ENCODE measurements at places on chromosomes 7 and 10.

GRCh38 chr7:51459809-51460208 is 143.2 kb upstream of the COBL start:
- DNase-seq: peak; percentile 46

- DNase-seq: no peak
Measured at GRCh38 chr10:95606922-95607321, 45.8 kb upstream of the SORBS1 start.

DNA sequence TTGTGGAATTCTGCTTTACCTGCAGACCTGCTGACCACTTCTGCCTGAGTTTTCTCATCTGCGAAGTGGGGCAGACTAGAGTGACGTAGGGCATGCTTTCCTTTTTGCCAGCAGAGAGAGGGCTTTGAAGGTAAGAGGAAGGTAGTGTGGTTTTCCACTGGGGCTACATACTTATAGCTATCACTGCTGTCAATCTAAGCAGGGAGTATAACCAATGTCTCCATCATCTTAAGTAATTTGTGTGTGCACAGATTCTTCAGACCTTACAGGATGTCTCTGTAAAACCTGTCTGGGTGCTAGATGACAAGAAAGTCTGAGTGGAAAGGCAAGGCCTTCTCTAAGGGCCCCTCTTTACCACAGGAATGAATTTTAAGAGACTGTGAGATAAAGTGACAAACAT is 106.8 kb downstream of the RBM20 start:
- DNase-seq: no peak

DNA sequence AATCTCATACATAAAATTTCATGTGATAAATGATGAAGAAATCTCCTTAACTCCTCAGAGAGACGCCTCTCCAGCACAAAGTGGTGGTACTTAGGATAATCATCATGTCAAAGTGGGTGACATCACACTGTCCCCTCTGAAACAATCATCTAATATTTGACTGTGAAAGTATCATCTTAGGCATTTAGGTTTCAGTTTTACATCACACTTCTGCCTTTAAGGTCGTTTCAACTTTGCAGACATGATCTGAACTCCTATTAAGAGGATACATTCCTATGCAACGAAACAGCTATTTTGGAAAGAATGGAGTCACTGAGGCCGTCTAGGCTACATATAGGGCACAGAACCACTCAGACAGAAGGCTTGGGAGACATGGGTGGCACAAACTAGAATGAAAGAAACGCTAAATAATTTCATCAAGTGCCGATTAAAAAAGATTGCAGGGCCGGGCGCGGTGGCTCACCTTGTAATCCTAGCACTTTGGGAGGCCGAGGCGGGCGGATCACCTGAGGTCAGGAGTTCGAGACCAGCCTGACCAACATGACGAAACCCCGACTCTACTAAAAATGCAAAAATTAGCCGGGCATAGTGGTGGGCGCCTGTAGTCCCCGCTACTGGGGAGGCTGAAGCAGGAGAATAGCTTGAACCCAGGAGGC is 2.0 kb downstream of the VOPP1 start:
- no peak for DNase-seq

- DNase-seq: no peak
Measured at GRCh38 chr7:147136352-147136751, 1019.8 kb downstream of the CNTNAP2 start.

- DNase-seq: peak; percentile 80
Measured at GRCh38 chr10:95430231-95430951, 130.8 kb downstream of the SORBS1 start.

DNA sequence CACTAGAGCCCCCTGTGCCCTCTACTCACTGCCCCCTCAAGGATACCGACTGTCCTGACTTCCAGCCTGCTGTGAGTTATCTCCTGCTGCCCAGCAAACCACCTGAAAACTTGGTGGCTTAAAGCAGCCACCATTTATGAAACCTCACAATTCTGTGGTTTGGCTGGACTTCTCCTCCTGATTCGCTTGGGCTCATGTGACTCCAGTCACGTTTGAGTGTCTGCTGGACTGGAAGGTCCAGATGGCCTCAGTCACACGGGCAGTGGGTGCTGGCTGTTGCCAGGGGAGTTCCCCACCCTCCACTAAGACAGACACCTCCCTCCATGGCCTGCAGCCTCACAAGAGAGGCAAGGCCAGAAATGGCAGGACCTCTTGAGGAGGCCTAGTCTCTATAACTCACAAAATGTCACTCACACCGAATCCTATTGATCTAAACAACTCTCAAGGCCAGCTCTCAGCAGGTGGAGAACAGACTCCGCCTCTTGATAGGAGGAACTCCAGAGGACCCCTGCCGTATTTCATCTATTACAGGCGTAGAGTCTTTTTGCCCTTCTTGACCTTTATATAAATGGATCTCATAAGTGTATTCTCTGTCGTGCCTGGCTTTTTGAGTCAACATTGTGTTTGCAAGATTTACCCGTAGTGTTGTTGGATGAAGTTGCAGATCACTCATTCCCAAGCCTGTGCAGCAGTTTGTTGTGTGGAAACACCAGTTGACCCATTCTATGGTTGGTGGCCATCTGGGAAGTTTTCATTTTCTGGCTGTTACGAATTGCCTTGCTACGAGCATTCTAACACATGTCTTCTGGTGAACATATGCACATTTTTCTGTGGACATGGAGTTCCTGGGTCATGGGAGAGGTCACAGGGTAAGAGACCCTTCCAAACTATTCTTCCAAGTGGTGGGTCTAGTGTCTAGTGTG is 48.3 kb downstream of the ZMIZ1 start:
- DNase-seq: no peak

GRCh38 chr10:43234471-43235041 is 32.3 kb downstream of the RASGEF1A start:
- peak; percentile 38 for DNase-seq

DNA sequence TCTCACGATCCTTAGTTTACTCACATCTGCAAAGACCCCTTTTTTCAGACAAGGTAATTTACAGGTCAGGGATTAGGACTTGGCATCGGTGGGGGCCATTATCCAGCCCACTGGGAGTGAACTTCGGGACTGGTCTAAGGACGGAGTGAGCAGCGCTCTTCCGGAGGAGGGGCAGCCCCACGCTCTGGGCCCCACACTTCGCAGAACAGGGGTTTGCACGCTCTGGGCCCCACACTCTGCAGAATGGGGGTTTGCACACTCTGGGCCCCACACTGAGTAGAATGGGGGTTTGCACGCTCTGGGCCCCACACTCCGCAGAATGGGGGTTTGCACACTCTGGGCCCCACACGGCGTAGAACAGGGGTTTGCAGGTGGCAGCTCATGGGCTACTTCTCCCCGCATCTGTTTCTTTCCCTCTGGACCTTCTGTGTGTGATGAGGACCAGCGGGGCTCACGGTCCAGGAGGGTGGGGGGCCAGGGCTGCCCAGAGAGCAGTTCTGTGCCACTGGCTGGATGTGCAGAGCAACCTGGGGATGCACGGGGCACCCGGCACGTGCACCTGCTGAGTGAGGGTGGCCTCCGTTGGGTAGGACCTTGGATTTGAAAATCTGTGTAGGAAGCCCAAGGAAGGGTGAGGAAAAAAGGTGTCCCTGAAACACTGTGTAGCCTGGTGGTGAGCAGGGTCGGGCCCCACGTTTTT is 134.8 kb downstream of the WDR37 start:
- DNase-seq: no peak

GRCh38 chr10:80196950-80197315 is 8.4 kb downstream of the ANXA11 start:
- peak; percentile 3 for DNase-seq

GRCh38 chr7:81618396-81619014 is 151.3 kb downstream of the HGF start:
- DNase-seq: no peak

Measured in H7 (cell line).